ENCODE measurements at places on chromosomes 3 and 15. TPM values are rescaled to one million over a fixed set of nuclear protein-coding genes. Genes with fewer than 3 reads are reported as not detected.

GRCh38 chr3:38018296-38019266 is 10.9 kb downstream of the PLCD1 start:
- peaks cover 42% of the 10 kb centered on the region for H3K36me3 ChIP-seq
- H3K27ac ChIP-seq: no peak overlapping the region
- peaks cover 15% of the 10 kb centered on the region for H3K4me1 ChIP-seq
- no peak overlapping the region for H3K4me3 ChIP-seq

DNA sequence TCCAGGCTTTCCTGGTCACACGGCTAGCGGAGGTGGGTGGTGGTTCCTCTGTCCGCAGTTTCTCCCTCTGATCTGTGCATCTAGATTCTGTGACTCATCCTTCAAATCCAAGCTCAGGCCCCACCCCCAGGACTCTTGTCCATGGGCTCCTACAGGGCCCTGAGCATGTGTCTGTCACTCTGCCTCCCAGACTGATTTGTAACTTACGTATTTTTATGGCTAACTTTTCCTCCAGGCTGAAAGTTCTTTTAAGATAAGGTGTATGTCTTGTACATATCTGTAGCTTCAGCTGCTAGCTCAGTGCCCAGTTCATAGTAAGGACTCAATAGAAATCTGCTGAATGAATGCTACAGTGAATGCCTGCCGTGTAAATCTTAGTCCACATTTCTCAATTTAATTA is 8.0 kb downstream of the ESYT3 start:
- H3K36me3 ChIP-seq: no peaks in the 10 kb centered on the region
- no peaks in the 10 kb centered on the region for H3K27me3 ChIP-seq
- peak overlapping the region; percentile 54 for H3K4me3 ChIP-seq
- H3K27ac ChIP-seq: no peak overlapping the region

DNA sequence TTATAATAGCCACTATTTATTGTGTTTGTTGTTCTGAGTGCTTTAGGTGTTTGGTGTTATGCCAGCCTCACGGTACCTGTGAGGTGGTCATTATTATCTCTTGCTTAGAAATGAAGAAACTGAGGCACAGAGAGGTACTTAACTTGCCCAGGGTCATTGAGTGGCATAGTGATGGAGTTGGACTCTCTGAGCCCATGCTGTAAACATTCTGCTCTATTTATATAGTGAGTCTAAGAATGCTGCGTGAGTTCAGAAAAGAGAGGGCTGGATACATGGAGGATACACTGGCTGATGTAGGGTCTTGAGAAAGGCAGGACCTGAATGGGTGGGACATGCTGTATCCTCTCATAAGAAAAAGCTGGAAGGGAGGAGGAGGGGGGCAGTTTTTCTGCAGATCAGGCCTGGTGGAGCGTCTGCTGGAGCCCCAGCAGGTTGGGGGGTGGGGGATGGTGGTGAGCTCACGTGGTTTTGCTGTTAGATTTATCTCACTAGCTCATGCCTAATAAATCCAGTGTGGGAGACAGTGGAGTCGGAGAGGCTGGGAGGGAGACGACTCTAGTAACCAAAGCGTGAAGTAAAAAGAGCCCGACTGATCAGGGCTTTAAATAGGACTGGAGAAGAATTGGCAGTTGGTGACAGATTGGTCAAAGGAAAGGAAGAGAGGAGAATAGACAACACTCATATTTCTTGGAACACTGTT is 16.0 kb downstream of the MED12L start:
- H3K27ac ChIP-seq: no peak overlapping the region
- no peaks in the 10 kb centered on the region for H3K4me1 ChIP-seq
- no peak for DNase-seq
- H3K36me3 ChIP-seq: no peaks in the 10 kb centered on the region

- H3K27ac ChIP-seq: no peak overlapping the region
- peaks cover 3% of the 10 kb centered on the region for H3K4me1 ChIP-seq
- no peak overlapping the region for H3K4me3 ChIP-seq
- H3K27me3 ChIP-seq: no peaks in the 10 kb centered on the region
- H3K36me3 ChIP-seq: no peaks in the 10 kb centered on the region
- DNase-seq: no peak
Observed at GRCh38 chr15:44676676-44677075, 13.2 kb upstream of the SPG11 start.

DNA sequence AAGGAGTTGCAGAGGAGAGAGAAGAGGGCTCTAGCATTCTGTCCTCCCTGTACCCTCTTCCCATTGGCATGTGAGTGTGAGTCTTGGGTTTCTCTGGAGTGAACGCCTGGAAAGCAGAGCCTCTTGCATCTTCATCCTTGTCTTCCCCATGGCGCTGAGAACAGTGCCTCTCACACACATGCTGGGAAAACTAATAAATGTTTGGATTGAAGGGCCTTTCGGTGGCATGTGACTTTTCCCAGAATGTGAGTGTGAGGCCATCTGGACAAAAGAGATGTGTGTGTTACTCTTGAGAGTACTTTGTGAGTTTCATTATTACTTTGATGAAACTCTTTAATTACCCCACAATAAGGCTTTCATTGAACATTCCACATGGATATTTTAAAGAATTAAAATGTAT is 122.3 kb downstream of the MITF start:
- peaks cover 31% of the 10 kb centered on the region for H3K27me3 ChIP-seq
- DNase-seq: no peak
- peaks cover 8% of the 10 kb centered on the region for H3K4me1 ChIP-seq
- H3K36me3 ChIP-seq: no peaks in the 10 kb centered on the region
- H3K4me3 ChIP-seq: no peak overlapping the region

DNA sequence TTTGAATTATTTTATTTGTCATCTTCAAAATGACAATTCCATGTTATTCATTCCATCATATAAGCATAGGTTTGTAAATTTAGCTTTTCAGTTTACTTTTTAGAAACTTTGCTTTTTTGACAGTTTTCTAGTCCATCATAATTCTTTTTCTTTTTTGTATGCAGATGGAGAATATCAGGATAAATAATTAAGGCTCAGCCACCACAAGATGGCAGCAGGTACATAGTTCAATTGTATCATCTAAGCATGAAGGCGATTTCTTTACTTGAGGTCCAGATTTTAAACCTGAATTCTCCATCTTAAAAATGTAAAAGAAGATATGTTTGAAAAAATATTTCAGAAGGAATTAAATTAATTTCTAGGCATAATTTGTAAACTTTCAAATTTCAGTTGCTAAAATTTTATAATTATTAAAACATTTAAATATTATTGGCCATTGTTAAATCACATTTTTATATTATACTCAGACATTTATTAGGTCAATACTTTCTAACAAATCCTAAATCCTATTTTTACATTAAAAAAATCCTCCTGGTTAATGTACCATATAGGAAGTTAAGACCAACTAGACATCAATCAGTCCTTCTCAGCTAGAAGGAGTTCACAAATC is 15.1 kb downstream of the PLSCR5 start:
- no peaks in the 10 kb centered on the region for H3K4me1 ChIP-seq
- no peak for DNase-seq
- no peak overlapping the region for H3K4me3 ChIP-seq
- no peaks in the 10 kb centered on the region for H3K36me3 ChIP-seq
- no peaks in the 10 kb centered on the region for H3K27me3 ChIP-seq

DNA sequence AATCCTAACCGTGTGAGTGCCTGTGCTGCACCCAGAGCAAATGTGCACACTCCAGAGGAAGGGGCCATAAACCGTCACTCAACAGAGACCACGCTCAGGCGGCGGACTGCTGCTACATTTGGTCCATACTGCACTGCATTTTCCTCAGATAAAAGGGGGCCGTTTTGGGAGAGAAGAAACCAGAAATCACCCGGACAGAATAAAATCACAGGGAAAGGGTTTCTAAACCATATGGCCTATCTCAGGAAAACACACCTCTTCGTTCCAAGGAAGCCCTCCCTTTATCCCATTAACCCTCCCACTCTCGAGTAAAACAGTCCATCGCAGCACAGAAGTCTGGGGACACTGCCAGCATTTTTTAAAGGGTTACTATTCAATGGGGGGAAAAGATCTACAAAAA is 7.6 kb downstream of the IL17RD start:
- peaks cover 46% of the 10 kb centered on the region for H3K4me1 ChIP-seq
- DNase-seq: peak; percentile 43
- no peaks in the 10 kb centered on the region for H3K36me3 ChIP-seq
- no peak overlapping the region for H3K4me3 ChIP-seq
- no peak overlapping the region for H3K27ac ChIP-seq

DNA sequence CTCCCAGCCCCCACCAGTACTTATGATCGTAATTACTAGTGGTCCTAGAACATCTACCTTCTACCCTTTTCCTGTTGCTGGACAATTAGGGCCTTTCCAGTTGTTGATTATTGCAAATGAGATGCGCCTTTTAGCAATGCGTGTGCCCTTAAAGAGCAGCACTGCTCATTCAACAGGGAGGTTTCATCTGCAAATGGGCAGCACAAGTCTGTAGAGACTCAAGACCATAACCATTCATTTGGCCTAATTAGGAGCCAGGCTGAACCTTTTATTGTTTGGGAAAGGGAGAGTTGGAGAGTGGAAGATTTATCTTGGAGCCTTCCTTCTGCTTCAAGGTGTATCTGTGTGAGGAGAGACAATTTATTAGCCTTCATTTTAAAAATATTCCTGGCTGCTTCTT is 42.3 kb downstream of the BOC start:
- no peaks in the 10 kb centered on the region for H3K36me3 ChIP-seq
- peaks cover 20% of the 10 kb centered on the region for H3K27me3 ChIP-seq
- H3K27ac ChIP-seq: peak overlapping the region; percentile 71
- no peak overlapping the region for H3K4me3 ChIP-seq
- no peaks in the 10 kb centered on the region for H3K4me1 ChIP-seq
- no peak for DNase-seq

GRCh38 chr3:138796761-138797160 is 38.0 kb downstream of the PIK3CB start:
- no peak overlapping the region for H3K4me3 ChIP-seq
- no peaks in the 10 kb centered on the region for H3K27me3 ChIP-seq
- H3K36me3 ChIP-seq: peaks cover 58% of the 10 kb centered on the region
- no peaks in the 10 kb centered on the region for H3K4me1 ChIP-seq
- no peak overlapping the region for H3K27ac ChIP-seq

DNA sequence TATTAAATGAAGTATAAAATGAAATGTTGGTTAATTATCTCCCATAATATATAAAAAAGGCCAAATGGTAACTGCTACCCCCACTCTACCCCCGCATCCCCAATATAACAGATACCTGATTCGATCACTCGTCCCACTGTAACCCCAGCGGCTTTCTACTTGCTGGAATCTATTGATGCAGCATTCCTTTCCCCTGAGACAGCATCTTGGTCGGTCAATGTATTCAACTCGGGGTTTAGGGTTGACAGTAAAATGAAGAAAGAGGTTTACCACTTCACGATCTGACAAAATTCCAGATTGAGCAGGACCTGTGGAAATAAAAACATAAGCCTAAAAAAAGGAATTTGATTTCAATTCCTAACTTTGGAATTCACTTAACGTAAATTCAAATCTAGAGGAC is 18.6 kb upstream of the C15orf40 start:
- H3K27ac ChIP-seq: no peak overlapping the region
- H3K4me1 ChIP-seq: no peaks in the 10 kb centered on the region
- DNase-seq: no peak

DNA sequence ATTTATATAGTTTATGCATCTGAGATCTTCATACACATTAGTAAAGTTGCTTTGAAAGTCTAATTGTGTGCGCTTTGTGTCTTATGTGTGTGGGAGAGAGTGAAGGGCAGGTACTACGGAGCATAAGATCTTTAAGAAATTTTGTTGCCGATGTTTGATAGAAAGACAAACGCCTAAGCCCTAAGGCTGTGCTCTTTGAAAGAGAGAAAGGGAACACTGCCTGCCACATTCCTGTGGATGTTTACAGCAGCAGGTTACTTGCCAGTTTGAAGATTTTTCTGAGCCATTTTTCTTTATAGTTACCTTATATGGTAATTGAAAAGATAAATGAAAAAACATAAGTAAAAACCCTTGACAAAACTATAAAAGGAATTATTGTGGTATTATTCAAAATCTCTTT is 17.0 kb downstream of the DTWD1 start:
- no peak overlapping the region for H3K27ac ChIP-seq
- DNase-seq: no peak
- no peaks in the 10 kb centered on the region for H3K4me1 ChIP-seq
- H3K27me3 ChIP-seq: no peaks in the 10 kb centered on the region
- peaks cover 33% of the 10 kb centered on the region for H3K36me3 ChIP-seq

- no peaks in the 10 kb centered on the region for H3K36me3 ChIP-seq
- no peak for DNase-seq
- no peaks in the 10 kb centered on the region for H3K27me3 ChIP-seq
- H3K4me1 ChIP-seq: no peaks in the 10 kb centered on the region
- H3K4me3 ChIP-seq: no peak overlapping the region
Observed at GRCh38 chr15:94265982-94266381, 34.6 kb downstream of the MCTP2 start.

DNA sequence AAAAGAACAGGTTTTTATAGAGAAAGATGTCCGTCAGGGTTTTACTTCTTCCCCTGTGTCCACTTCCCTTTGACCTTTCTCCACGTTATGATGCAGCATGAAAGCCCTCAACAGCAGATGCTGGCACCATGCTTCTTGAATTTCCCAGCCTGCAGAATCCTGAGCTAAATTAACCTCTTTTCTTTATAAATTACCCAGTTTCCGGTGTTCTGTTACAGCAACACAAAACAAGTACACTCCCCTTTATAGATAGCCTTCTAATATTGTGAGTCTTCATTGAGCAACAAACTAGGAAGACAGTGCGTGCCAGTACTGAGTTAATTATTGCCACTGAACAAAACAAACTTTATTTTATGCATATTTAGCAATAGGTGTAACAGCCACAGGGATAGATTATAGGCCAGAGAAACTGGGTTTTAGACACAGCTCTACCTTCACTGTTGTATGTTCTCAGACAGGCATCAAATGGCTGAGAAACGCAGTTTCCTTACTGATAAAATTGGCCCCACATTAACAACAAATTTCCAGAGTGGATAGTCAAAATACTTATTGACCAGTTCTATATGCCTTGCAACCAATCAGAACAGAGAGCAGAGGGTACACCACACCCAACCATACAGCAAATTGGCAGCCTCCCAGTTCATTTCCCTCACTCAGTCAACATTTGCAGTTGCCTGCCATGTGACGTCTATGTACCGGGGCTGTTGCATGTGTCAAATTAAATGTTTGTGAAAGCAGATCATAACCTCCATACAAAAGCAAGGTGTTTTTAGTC is 14.4 kb upstream of the TBL1XR1 start:
- no peak for DNase-seq
- no peak overlapping the region for H3K27ac ChIP-seq
- H3K4me3 ChIP-seq: no peak overlapping the region
- H3K4me1 ChIP-seq: peaks cover 6% of the 10 kb centered on the region

DNA sequence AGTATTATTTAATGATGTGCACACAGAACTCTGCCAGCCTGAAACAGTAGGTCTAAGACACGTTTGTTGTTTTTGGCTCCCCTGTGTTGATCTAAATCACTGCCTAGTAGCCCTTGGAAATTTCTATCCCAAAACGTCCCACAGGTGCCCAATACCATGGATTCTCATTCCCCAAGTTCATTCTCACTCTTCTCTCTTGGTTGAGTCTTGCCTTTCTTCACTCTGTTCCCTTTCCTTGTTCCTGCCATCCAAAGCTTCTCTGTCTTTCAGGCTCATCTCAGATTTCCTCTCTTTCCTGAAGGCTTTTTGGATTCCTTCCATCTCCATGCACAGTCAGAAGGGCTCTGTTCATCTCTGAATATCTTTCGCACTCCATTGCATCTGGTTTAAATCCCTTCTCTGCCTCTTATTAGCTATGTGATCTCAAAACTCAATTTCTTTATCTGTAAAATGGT is 54.2 kb downstream of the PPARG start:
- H3K4me1 ChIP-seq: no peaks in the 10 kb centered on the region
- no peaks in the 10 kb centered on the region for H3K27me3 ChIP-seq
- no peak overlapping the region for H3K27ac ChIP-seq
- no peak for DNase-seq
- no peaks in the 10 kb centered on the region for H3K36me3 ChIP-seq

ANKRD34C gene
- total RNA-seq: not detected

COLQ gene
- total RNA-seq: 2.0 TPM

CHST13 gene
- 1.6 TPM for total RNA-seq

EFHB gene
- total RNA-seq: 1.6 TPM

LEKR1 gene
- 0.70 TPM for total RNA-seq

SLC7A14 gene
- 0.29 TPM for total RNA-seq

RARB gene
- total RNA-seq: 17.4 TPM

KLF15 gene
- 32.9 TPM for total RNA-seq

Measured in endodermal cell (in vitro differentiated cells).